ENCODE measurements at places on chromosomes 7 and 10.

DNA sequence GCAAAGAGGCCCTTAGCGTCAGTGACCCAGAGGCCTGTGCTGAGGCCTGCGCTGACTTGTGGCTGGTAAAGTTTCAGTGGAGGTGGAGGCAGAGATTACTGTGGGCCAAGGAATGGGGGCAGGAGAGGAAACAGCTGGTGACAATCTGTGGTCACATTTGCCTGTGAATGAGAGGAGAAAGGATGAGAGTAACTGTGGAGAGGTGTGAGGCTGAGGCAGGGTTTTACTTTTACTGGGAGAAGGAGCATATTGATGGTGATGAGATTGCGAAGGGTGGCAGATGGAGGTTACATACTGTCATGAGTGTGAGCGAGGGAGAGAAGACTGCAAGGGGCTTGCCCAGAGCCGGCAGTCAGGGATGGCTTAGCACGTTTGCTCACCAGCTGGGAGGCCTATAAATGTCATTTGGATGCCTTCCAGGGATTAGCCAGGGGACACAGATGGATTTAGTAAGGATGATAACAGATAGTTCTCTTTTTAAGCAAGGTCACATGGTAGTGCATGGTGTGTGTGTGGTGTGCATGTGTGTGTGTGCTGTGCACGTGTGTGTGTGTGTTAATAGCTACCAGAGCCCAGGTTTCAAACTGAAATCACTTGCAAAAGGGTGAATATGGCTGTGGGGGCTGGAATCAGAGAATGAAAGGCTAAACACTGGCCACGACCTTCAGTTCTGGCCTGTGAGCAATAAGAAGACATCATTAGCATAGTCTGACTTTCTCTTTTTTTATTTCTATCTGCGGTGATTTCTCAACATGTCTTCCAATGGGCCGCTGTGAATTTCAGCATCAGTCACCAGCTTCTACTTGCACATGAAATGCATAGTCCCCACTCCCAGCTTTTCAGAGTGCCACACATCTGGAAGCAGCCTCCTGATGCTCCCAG lies 291.5 kb upstream of the ZNF32 start:
- no peak for DNase-seq

DNA sequence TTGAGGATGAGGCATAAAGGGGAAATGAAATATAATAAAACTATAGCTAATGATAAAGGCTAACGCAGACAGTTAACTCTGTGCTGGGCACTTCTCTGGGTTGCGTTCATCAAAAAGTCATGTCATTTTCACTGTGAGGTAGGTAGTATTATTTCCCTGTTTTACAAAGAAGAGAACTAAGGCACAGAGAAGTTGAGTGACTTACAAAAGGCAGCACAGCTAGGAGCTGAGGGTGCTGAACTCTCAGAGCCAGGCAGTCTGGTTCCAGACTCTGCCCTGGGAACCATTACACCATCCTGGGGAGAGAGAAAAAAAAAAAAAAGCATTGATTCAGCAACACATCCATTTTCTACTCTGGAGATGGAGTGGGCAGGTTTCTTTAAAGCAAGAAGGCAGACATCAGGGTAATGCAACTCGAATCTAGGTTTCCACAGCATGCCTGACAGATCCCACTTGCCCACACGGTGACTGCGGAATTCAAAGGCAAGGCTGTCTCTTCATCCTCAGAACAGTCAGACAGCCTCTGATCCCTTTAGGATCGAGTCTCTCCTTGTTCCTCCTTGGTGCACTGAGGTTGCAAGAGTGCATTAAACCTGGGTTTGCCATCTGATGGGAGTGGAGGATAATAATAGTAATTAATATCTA lies 40.6 kb upstream of the ECHDC3 start:
- DNase-seq = no peak

DNA sequence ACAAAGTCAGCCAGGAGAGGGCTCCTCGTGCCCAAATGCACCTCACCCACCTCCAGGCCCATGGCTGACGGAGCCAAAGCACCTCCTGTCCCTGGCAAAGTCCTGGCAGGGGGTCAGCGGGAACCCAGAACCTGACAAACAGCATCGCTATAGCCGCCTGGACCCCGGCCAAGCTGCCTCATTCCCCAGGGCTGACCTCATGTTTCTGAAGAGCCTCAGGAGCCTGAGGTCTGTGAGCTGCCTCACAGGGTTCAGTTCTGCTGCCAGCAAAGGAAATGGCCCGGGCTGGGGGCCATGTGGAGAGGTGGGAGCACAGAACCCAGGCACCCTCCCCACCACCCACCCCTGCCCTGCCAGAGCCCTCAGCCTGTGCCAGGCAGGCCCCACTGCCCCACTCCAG lies 4.2 kb upstream of the NANOS1 start:
- DNase-seq = no peak

GRCh38 chr10:110876000-110876399 lies 4.3 kb downstream of the PDCD4 start:
- DNase-seq = no peak

GRCh38 chr7:133551466-133551865 lies 298.6 kb downstream of the EXOC4 start:
- DNase-seq = no peak

- no peak for DNase-seq
These were observed 43.8 kb upstream of the CYTH3 start for GRCh38 chr7:6316226-6316625.

GRCh38 chr7:128373606-128374005 lies 12.1 kb upstream of the PRRT4 start:
- DNase-seq = no peak

DNA sequence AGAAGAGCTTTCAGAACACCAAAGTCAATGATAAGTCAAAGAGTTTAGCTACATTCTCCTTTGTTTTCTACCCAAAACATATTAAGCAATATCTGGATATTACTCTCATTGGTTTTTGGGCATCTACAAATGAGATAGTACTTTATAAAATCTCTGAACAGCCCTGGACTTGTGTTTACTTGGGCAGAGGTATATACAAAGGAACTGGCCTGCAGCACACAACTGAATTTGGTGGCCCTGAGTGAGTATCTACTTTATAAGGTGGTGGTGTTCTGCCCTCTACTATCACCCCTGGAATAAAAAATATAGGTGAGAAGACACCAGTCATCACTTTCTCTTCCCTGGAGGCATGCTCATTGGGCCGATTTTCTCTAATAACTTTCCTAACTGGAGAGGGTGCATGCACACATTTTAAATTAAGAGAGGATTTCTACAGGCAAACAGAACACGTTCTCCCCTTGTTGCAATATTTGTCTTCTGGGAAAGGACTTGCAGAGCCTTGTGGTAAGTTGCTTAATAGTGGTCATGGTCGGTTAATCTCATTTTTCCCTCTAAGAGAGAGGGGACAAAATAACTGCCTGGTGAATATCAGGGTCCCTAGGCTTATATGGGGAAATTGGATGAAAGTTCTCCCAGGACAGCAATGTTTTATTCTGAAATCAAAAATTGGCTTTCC lies 41.1 kb downstream of the OTUD1 start:
- no peak for DNase-seq

DNA sequence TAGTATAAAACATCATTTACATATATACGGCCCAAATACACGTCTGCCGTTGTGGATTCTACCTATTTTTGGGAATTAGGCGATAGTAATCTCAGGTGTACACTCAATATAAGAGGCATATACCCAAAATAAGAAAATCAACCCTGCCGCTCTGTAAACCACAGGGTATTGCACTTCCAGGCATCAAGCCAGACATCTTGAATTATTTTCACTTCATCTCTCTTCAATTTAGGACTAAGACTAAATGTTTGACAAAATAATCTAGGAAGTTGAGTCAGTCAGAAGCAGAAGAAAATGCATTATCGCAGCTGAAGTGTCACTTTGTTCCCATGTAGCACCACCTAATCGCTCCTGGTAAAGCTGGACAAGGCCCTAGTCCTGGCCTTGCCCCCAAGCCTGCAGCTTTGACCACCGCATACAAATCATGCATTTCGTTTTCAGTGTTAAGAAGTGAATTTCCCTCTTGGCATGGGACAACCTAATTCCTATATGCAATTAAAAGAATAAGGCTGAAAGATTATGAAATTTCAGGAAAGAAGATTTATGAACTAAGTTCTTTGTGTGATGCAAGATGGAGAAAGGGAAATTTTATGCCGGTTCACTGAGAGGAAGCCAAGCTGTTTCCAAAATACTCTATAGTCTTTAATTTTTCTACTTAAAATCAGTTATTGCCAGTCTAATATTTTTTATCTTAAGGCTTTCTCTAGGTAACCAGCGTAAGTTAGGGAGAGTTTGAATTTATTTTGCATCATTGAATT lies 26.0 kb downstream of the CABCOCO1 start:
- DNase-seq = no peak

DNA sequence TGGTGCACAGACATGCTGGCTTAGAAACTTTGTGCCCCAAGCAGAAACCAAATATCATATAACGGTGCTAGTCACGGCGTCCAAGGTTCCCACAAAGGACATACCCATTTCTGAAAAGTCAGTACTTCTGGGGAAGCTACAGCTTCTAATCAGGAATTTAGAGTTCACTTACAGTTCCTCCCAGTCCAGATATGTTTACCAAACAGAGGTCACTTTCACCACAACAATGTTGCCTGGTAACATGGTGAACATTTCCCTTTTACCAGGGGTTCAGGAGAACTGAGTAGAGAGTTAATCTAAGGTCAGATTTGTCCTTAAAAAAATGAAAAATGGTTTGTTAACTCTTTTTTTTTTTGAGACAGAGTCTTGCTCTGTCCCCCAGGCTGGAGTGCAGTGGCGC lies 265.9 kb upstream of the MKLN1 start:
- DNase-seq = no peak

DNA sequence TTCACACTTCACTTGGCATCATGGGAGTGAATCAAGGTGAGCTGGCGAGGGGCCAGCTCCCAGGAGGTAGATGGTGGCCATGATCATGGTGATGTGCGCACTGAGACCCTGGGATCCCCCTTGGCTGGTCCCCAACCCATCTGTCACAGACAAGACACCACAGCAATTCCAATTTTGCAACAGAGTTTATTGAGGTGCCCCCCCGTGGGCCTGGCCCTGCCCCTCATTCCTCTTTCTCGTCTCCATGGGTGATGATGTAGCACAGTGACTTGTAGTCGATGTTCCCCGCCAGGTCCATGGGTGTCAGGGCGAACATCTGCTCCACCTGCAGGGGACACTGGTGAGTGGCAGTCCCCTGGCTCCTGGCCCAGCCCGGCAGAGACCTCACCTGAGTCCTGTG lies 2.4 kb downstream of the MYL7 start:
- DNase-seq = no peak

GRCh38 chr7:50362712-50363282 lies 58.3 kb downstream of the IKZF1 start:
- no peak for DNase-seq

DNA sequence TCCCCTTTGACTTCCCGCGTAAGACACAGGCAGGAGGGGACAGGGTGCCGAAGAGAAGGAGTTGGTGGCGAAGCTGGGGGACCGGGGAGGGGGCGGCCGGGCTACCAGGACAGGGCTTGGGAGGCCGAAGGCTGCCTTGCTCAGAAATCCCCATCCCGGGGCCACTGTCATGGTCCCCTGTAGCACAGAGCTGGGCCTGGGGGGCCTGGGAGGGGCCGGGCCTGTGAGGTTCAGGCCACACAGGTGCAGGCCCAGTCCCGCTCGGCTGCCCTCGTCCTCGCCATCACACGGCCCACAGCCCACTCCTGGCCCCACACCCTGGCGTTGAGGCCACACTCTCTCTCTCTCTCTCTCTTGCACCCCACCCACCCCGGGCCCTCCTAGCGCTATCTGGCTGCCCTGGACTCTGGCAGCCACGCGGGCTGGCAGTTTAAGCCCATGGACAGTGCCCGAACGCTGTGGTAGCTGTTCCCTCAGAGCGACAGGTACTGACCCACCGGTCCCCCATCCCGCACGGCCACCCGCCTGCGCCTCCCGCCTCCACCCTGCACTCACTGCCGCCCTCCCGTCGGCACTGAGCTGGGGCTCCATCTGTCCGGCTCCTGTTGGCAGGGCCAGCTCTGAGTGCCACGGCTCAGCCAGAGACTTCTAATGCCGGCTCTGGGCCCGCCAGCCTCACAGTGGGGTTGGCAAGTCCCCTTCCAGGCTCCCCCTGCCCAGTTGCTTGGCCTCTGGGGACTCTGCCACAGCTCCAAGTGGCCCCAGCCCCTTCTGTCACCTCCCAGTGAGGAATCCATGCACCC lies 28.0 kb downstream of the TTYH3 start:
- no peak for DNase-seq

GRCh38 chr7:31487476-31487875 lies 26.4 kb upstream of the ITPRID1 start:
- DNase-seq = no peak

DNA sequence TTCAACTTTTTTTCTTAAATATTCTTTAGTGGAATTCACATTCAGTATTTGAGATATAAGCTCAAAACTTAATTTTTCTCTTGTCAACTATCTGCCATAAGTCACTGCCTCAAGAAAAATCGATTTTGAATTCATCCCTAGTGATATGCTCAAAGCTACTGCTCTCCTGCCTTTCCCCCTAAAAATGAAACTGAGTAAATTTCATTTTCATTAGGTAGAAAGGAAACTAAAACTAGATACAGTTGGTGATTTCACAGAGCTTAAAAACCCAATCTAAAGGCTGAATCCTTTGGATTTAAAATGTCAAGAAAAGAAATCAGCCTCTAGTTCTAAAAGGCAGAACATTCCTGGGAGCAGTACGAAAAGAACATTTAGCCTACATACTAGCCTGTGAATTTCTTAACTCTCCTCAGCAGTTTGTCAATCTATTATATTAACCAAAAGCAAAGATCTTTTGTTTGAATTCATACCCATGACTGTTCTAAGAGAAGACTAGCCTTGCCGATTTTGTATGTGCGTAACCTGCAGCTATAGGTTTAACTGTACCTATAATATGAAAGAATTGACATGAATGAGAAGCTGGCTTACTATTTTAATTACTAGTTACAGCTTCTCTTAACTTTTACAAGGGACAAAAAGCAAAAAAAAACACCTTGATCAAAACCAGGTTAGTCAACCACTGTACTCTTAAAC lies 4.9 kb upstream of the FAM53B start:
- no peak for DNase-seq

- no peak for DNase-seq
These were observed 44.3 kb upstream of the MAGI2 start for GRCh38 chr7:79497728-79498127.

DNA sequence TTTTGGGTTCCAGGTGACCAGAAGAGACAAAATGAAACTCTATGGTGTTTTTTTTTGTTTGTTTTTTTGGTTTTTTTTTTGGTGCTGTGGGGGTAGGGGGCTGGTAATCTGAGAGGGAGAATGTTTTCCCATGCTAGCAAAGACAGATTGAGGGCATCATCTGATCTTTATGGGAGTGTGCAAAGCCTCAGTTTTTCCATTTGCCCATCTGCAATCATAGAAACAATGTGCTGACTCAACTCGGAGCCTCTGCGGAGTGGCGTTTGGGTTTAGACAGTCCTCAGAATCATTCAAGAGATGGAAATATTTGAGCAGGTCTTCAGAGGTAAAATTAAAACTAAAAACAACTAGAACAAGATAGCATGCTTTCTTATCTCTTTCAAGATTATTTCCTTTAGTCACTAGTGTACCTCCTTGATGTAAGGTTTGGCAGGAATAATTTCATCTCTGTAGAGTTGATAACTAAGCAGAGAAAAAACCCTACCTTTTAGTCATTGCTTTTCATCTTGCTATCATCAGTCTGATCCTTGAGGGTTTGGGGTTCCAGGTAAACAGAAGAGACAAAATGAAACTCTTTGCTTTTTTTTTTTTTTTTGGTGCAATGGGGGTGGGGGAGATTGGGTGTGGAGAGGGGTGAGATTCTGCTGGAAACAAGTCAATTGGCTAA lies 18.0 kb downstream of the CNNM2 start:
- DNase-seq = peak; percentile 38
